GM04503 (cell line): ENCODE measurements at places on chromosomes 6 and 20.
A peak's percentile ranks its signal among the peaks of the same experiment; 100 is the strongest.

GRCh38 chr6:86276056-86276455 lies 633.4 kb upstream of the SYNCRIP start:
- DNase-seq, result no peak

GRCh38 chr6:159422041-159422984 lies 253.1 kb downstream of the FNDC1 start:
- no peak for DNase-seq

GRCh38 chr6:24583463-24584381 lies 62.3 kb downstream of the KIAA0319 start:
- DNase-seq, result no peak

GRCh38 chr6:152982904-152983636 lies at the start of gene FBXO5:
TSS of gene FBXO5 (minus strand) at chr6:152983041. CDS start at chr6:152982959, 82 bp downstream.
- DNase-seq, result peak; percentile 74

DNA sequence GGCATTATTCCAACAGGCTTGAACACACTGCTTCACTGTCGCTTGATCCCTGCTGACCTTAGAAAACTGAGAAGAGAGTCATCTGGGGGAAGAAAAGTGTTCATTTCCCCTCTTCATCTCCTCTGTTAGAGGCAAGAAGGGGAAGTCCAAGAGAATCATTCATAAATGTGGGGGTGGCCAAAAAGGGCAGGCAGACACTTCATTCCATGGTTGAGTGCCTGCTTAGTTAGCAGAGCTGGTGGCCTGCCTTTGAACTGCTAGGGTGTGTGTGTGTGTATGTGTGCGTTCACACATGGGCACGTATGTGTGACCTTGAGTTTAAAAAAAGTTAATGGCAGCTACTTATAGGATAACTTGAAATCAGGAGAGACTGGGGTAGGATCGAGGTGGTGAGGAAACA lies 39.4 kb upstream of the RFPL4B start:
- DNase-seq, result no peak

GRCh38 chr6:73234733-73235132 lies 9.4 kb upstream of the KHDC1L start:
- peak; percentile 54 for DNase-seq

GRCh38 chr6:8881663-8882062 lies 446.3 kb upstream of the SLC35B3 start:
- DNase-seq, result no peak

GRCh38 chr6:323730-324088 lies 31.4 kb downstream of the DUSP22 start:
- DNase-seq, result no peak

- no peak for DNase-seq
Measured at GRCh38 chr20:33099843-33100538, 20.5 kb downstream of the BPIFB4 start.

GRCh38 chr20:54654450-54654849 lies 179.1 kb downstream of the DOK5 start:
- no peak for DNase-seq

- DNase-seq, result peak; percentile 54
Measured at GRCh38 chr6:106275692-106276091, 49.9 kb downstream of the ATG5 start.
